ENCODE measurements at places on chromosomes 4 and X. TPM values are rescaled to one million over a fixed set of nuclear protein-coding genes. Genes with fewer than 3 reads are reported as not detected.

Gene CDS1
- total RNA-seq, result 0.66 TPM

Gene NSG1
- 9.4 TPM for total RNA-seq

Gene PCYT1B
- not detected for total RNA-seq

Gene ATOH1
- not detected for total RNA-seq
